Dermis blood vessel endothelial cell (primary cell): ENCODE measurements at places on chromosomes 12 and 14.

GRCh38 chr12:21502164-21502496 is 541 bp downstream of the GOLT1B start:
- peak; percentile 54 for DNase-seq

DNA sequence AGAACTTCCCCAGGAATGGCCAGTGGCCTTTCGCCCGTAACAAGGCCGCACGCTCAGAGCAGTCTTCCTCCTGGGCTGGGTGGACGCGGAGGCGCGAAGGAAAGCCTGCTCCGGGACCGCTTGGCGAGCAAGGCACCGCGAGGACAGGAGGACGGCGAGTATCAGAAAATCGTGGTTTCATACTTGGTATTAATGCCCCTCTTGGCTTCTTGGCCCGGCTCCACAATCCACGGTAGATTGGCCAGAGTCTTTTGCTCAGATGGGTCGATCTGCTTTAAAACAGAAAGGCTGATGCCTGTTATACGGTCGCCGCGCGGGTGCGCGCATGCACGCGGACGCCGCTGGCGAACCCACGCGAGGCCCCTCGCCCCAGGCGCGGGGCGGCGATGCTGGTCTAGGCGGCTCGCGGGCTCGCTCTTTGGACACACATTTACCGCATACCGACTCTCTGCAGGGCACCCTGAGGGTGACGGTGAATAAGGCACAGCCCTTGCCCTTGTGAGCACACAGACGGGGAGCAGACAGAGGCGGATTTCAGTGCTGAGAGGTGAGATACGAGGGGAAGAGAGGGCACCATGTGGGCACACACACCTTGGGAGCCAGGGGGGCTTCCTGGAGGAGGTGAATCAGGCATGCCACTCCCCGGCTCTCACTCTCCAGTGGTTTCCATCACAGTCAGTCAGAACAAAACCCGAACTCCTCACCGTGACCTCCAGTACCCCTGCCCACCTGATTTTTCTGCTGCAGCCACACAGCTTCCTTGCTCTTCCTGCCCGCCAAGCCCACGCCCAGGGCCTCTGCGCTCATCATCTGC is 100.7 kb downstream of the APAF1 start:
- DNase-seq = peak; percentile 47

- peak; percentile 91 for DNase-seq
Measured at GRCh38 chr12:59595883-59596540, at the start of gene SLC16A7. Gene SLC16A7, plus strand, starts transcription at chr12:59596029. Its CDS starts 108,773 bp downstream, at chr12:59704802.

DNA sequence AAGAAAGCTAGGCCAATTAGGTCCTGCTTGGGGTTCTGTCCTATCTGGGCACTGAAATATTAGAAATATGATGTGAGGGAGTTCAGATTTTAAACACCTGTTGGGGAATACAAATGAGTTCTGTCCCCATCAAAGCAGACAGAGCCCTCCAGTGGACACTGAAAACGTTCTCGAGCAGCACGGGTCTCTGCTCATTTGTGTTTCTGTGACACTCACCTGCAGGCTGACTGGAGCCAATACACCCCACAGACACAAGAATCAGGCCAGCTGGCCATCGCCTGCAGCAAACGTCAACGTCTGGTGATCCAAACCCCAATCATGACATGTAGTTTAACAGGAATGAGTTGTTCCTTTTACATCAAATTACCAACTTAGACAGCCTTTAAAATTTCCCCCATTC is 493.4 kb upstream of the TMEM132C start:
- no peak for DNase-seq

- DNase-seq = no peak
Measured at GRCh38 chr12:115934877-115935276, 342.6 kb downstream of the MED13L start.

GRCh38 chr12:33587354-33587753 is 147.7 kb upstream of the SYT10 start:
- DNase-seq = no peak

DNA sequence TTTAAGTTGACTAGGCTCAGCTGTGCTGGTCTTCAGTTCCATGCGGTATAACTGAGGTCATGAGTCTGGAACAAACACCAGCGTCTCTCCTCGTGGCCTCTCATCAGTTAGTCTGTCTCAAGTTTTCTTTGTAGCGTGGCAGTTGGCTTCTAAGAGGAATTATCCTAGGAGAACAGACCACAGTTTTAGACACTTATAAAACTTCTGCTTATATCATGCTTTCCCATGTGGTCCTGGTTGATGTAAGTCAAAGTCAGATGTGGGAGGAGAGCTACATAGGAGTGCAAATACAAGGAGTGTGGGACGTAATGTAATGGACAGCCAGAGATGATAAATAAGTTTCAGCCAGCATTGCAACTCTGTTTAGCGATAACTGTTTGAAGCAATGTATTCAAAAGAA is 14.8 kb downstream of the PLEKHA5 start:
- DNase-seq = no peak

GRCh38 chr12:112370199-112370598 is 12.0 kb downstream of the HECTD4 start:
- DNase-seq = no peak

DNA sequence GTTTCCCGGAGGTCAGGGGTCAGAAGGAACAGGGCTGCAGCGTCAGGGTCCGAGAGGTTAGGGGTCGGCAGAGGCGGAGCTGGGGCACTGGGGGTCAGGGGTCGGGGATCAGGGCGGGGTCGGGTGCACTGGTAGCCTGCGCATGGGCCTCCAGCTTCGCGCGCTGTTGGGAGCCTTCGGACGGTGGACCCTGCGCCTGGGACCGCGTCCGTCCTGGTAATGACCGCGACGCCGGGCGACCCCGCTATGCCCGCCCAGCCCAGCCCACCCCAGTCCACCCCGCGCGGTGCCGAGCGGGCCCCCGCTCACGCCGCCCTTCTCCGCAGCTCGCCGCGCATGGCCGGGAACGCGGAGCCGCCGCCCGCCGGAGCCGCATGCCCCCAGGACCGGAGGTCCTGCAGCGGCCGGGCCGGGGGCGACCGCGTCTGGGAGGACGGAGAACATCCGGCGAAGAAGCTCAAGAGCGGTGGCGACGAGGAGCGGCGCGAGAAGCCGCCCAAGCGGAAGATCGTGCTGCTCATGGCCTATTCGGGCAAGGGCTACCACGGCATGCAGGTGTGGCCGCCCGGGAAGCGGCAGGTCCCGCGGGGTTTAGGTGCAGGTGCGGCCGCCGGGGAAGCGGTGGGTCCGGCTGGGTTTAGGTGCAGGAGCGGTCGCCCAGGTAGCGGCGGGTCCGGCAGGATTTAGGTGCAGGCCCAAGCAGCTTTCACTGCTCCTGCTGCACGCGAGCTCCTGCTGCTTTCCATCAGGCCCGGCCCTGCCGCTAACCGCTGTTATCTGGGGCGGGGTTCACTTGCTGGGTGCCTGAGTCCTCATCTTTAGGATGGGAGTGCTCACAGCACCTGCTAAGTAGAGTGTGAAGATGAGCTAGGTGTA is 743 bp downstream of the PUS1 start:
- DNase-seq = peak; percentile 39

- no peak for DNase-seq
Measured at GRCh38 chr12:100652488-100652887, 79.0 kb downstream of the GAS2L3 start.

DNA sequence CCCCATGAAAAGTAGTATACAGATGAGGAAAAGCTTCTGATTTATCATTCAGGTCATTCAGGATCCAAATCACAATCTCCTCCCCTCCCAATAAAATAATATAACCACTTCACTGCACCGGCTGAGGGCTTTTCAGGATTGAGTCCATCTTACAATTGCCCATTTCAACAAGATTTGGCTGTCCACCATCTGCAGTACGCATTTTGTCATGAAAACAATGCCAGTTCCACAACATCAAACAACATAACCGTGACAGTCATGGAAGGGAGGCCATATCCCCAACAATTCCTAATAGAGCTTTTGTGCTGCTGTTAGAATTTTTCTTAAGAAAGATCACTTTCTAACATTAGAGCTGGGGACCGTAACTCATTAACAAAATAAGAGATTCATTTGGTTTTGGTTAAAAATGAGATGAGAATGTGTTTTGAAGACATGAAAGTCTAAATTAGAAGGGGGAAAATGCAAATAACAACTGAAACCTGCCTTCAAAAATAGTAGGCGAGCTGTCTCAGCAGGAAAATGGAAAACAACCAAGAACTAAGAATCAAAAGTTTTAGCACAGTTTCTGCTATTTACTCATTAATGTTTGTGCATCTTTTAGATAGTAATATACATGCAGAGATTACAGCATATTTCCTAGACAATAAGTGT is 38.3 kb upstream of the TMTC2 start:
- DNase-seq = no peak

DNA sequence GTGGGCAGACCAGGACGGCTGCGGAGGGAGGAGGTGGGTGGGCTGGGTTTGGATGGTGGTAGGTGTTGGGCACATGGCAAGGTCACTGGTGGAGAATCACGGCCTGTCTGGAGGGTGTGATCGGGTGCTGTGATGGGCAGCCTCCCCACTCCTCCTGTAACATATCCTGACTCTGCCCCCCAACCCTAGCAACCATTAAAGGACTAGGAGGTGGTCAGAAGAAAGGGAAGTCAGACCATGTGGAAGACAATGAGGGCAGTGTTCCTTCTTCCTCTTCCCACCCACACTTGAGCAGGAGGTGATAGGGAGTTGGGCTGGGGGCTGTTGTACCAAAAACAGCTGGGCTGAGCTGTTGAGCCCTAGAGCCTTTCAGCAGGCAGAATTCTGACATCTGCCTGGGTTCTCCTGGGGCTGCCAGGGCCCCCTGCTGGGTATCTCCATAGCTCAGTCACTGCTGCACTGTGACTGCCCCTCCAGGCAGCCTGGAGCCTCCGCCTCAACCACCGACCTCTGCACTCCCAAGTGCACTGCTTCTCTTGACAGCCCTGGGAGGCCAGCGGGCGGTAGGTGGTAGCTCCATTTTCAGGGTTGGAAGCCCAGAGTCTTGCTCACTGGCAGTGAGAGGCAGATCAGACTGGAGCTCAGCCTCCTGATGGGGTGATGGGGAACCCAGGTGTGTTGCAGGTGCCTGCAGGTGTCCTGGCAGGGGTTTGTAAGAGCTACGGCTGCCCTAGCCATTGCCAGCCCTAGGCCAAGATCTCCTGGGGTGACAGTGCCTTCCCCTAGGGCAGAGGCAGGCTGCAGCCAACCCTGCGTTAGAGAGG is 15.4 kb downstream of the VASH1 start:
- no peak for DNase-seq

- no peak for DNase-seq
Measured at GRCh38 chr14:35932136-35932535, 106.0 kb downstream of the BRMS1L start.

- DNase-seq = no peak
Measured at GRCh38 chr12:30180602-30181001, 396.9 kb upstream of the TMTC1 start.

DNA sequence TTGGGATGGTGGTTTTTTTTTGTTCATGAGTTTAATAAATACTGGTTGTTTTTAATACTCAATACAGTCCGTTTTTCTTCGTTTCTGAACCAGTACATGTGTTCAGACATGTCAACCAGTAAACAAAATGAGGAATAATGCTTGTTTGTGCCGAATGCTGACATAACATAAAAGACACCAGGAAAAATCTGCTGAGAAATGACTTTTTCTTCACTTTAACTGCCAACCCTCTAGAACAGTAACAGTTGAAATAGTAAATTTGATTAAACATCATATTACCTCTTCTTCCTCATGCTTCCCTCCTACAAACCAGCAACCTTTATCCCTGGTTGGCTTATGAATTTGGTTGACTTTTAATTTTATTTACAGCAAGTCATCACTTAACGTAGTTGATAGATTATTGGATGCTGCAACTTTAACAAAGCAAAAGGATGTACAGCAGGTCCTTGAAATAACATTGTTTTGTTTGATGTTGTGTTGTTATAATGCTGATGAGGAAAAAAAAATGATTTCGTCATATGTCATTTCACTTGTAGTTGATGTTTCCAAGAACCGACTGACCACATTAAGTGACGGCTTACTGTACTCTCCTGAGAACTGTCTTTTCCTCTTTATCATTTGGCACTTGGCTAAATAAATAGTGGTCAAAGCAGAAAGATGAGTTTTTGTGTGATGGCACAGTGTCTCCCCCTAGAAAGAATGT is 340.5 kb downstream of the TMTC2 start:
- DNase-seq = no peak

DNA sequence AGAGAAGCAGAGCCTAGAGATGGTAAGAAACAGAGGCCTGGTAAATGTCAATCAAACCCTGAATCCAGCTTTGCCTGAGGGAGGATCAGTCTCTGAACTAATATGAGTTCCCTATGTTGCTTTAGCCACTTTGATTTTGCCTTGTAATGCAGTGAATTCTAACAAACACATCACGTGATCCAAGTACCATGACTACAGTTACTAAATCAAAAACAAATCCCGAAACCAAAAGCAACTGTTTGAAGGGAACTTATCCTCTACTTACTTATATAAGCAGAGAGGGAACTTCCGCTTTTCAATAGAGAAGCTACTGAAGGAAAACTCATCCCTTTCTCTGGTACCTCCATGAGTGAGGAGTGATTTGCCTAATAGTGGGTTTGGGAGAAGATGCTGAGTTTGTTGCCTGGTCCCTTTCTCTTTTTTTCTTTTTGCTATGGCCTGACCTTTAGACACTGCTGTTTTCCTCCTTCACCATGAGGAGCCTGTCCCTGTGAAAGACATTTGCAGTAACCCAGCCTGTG is 7.7 kb upstream of the PPTC7 start:
- no peak for DNase-seq

DNA sequence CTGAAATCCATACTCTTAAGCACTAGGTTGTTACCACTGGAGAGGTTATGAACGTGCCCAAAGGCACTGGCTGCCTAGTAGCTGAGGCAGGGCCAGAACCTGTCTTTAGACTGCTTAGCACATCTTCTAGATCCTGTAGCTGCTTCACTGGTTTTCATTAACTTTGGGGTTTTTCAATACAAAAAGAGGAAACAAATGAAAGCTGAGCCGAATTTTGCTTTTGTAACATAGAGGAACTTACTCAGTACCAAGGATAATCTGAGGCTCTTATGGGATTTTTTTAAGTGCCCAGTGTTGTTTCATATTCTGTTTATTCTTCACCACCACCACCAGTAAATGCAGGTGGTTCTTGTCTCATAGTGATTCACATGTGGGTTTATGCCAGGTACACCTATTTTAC is 396.1 kb downstream of the RAD51B start:
- no peak for DNase-seq
